GM06990 (cell line): ENCODE measurements at places on chromosomes 7 and 10.

DNA sequence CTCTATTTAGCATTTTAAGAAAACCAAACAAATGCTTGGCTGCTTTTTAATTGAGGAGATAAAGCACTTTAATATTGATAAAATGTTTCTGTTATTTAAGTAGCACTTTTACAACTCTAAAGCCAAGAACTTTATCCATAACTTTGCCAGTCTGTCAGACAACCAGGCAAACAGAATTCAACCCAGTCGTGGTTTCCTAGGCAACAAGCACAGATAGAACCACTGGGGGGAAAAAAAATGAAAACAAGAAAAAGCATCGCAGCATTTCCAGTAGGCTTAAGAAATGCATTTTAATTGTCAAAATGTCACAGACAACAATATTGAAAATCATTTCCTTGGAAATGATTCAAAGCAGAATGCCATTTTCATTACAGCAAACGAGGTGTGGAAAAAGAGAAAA, 323.4 kb downstream of the PARD3 start:
- no peak for DNase-seq

DNA sequence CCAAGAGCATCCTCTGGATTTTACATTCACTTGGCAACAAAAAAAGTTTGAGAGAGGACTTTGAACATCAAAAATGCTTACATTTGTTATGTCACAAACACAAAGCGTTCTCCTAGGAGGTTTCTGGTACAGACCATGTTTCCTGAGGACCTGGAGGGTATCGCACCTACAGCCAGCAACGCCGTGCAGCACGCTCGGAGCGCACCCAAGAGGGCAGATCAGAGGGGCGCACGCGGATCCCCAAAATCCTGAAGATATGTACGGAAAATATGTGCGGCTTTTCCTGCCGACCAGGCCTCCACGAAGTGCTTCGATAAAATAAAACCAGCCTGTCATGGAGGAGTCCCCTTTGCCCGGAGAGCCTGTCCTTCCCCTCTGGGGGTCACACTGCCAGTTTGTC, 454.9 kb downstream of the DNAJB6 start:
- DNase-seq: no peak

GRCh38 chr7:148084138-148084537, 506.4 kb upstream of the C7orf33 start:
- no peak for DNase-seq

DNA sequence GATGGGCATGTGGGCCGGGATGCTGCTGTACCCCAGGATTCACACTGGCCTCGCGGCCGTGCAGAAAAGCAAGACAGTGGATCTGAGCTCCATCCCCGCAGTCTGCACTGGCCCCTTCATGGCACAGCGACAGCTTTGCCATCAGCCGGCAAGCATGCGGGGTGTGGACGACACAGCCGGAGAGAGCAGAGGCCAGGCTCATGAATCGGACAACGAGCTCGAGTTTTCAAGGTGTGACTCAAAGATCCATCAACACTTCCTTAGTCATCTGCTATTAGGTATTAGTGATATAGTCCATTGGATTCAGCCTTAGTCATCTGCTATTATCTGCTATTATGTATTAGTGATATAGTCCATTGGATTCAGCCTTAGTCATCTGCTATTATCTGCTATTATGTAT, 254.7 kb downstream of the KLF6 start:
- no peak for DNase-seq

DNA sequence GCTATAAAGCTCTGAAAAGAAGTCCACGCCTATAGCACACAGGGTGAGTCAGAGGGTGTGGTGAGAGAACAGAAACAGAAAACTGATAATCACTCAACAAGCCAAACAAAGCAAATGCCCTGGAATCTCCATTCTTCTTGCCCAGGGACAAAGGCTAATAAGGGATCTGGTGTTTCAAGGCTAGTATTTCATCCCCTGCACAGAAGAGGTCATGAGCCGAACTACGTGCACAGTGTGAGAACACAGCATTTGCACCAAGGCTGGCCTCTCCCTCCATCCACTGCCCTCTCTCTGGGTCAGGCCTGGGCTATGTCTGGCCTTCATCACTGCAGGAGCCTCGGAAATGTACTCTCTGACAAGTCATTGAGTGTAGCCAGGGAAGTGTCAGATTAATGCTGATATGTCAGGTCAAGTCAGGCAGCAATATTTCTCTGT, 42.7 kb downstream of the PRR15 start:
- no peak for DNase-seq

DNA sequence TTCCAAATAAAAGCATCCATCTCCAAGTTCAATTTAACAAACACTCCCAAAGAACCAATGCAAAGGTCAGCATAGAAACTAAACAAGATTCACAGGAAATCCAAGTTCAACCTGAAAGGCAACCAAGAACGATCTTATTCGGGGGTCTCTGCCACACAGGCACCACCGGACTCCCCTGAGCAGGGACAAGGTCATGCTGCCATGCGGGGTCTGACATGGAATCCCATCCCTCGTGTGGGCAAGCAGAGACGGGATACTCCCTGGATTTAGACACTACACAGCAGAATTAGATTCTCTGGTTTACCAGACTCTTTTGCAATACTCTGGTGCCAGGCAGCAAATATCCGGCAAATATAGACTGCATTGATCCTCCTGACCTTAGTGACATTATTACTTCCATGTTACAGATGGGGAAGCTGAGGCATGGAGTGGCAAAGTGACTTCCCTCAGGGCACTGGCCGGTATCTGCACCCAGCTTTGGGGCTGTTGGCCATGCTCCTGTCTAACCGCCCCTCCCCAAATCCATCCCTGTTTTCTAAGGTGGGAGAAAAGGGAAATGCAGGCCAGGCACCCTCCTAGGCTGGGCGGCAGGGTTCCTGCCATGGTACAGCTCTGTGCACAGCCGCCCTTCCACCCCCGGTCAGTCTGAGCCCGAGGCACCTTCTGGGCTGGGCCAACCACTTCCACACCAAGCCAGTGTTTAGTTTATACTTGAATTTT, 111.8 kb downstream of the VIPR2 start:
- DNase-seq: no peak

DNA sequence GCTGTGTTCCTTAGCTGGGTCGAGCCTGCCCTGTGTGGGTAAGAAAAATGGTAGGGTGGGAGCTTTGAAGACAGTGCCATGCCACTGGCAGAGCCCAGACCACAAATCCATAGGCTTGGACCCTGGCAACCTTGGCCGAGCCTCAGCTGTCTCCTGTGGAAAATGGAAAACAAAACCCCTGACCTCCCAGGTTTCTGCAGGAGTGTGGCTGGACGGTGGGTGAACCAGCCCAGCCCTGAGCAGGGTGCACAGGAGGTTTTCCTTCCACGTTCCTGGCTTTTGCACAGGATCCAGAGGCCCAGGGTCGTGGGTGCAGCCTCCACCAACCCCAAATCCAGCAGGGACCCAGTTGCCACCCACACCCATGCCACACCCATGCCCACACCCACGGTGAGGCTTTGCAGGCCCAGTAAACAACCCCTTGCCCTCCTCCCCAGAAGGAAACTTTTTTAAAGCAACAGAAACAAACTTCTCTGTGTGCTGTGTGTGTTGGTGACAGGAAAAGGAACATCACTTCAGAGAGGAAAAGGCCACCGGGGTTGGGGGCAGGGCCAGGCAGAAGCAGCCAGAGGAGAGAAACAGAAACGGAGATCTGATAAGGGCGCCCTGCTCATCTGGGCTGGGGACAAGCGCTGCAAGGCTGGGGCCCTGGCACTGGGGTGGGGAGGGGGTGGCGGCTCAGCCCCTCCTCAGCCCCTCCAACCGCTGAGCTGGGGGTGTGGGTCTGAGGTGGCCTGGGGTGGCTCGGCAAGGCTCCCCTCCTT, 20.7 kb upstream of the ZMIZ1 start:
- no peak for DNase-seq

DNA sequence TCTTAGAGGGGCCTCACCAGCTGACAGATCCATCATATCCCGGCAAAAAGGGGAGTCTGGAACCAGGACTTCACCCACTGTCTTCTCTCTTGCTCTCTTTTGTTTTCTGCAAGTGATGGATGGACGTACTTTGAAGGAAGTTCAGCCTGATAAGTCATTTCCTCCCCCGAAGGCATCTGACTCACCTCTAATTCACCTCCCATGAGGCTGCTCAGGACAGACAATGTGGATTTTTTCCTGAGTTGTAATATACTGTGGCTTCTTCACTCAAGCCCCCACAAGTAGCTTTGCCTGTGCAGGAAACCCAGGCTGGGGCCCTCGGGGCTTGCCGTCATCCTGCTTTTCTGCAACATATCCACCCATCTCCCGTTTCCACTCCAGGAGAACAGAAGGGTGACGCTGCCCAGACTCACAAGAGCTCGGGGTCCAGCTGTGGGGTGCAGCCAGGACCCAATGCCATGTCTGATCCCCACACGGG, 70.4 kb downstream of the ASB13 start:
- no peak for DNase-seq

- DNase-seq: no peak
Observed at GRCh38 chr10:30697806-30698205, 68.3 kb upstream of the LYZL2 start.

DNA sequence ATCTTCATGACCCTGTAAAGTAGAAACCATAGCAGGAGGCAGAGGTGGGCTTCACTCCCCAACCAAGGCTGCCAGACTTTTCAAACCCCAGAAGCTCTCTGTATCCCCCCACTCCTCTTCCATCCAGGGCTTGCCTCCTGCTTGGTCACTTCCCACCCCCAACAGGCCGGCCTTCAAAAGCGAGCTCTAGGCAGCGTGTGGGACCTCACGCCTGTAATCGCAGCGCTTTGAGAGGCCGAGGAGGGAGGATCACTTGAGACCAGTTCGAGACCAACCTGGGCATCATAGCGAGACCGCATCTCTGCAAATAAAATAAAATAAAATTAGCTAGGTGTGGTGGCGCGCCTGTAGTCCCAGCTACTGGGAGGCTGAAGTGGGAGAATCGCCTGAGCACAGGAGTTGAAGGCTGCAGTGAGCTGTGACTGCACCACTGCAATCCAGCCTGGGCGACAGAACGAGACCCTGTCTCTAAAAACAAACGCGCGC, 743 bp upstream of the POR start:
- no peak for DNase-seq

- no peak for DNase-seq
Observed at GRCh38 chr10:116752563-116752962, 10.2 kb upstream of the HSPA12A start.

DNA sequence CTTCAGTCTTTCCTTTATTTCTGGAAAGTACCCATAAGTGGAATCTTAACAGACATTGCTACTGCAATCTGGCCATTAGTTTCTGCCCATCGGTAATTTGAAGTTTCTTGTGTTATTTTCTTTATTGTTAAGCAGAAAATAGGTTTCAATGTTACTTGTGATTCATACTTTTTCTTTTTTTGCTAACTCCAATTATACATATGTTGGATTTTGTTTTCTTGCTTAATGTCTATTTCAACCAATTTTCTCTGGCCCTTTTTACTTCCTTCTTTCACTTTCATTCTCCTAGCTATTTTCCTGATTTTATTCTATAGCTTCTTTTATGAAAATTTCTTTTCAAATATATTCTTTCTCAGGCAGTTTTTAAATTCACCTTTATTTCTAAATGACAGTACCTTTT, 457.4 kb downstream of the TCERG1L start:
- no peak for DNase-seq

- DNase-seq: no peak
Observed at GRCh38 chr10:21297603-21298383, 227.7 kb downstream of the SKIDA1 start.

DNA sequence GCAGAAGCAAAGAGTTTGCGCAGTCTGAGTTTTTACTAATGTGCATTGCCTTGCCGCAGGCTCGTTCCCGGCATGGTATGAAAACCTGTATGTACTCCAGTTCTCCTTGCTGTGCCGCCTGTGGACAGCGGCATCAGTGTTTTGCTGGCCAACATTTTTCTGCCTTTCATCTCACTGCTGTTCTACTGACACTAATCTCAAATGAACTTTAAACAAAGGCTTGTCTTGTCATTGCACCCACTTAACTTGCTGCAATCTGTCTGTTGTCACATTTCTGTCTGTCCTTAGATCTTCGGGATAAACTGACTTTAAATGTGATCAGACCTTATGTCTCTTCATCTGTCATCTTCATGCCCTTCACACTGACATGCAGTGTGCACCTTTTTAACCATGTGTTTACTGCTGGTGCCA, 71.7 kb upstream of the ZNRF2 start:
- DNase-seq: no peak

DNA sequence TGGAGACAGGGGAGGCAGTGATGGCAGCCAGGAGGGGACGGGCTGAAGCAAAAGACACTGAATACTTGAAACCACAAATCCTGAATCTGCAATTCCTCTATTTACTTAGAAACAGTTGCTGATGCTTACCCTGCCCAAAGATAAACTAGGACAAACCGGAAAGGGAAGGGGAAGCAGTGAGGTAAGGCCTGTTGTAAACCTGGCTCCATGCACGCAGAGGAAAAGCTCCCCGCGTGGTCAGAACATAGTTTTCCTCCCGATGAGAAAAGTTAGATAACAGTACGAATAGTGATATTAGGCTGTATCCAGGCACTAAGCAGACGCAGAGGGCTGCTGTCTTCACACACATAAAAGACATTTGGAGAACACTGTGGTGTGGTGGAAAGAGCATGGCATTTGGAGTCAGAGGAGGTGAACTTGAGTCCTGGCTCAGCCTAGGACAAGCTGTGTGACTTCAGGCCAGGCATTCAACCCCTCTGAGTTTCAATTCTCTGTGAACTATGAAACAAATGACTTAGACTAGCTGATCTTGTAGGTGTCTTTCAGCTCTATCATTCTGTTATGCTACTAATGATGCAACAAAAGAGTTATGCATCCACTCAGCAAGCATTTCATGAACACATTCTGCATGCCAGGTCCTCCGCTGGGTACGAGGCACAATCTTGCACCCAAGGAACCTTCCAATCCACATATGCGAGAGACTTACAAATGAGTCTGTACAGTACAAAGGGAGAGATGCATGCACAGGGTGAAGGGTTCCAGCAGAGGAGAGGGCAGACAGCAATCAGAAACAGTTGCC, 80.9 kb downstream of the SORBS1 start:
- DNase-seq: no peak

- no peak for DNase-seq
Observed at GRCh38 chr10:121594623-121595350, 3.5 kb downstream of the FGFR2 start.

DNA sequence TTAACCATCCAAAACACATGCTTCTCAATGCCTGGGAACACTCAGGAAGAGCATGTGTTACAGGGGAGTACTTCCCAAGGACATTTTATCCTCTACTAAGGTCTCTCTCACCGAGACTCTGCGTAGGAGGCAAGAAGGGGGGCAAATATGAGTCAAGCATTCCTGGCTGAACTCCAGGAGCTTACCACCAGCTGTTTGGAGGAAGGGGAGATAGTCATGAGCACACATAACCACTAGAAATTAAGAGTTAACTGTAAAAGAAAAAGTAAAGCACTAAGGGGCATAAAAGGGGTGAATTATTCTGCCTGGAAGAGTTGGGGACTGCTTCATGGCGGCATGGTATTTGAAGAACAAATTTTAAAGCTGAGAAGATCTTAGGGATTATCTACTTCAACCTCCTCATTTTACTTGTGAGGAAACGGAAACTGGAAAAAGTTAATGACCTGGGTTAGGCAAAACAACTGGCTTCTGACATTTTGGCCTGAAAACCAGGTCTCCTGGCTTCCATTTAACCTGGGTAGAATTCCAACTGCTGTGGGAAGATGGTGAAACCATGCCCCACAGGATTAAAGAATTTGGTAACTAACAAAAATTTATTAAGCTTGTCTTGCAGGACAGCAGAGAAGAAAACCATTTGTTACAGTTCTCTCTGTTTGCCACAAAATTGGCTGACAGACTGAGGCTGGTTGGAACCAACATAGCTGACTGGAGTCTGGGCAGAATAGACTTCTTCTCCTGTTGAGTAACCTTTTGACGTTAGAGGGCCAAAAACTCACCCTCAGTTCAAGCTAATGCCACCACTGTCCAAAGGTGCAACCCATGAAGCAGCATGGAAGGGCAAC, 85.5 kb downstream of the SLC25A13 start:
- DNase-seq: no peak
